NCI-H2081 (cell line): ENCODE measurements at places on chromosomes 6 and 20.

- no peak for DNase-seq
These were observed 278.8 kb upstream of the JARID2 start for GRCh38 chr6:14966906-14967711.

DNA sequence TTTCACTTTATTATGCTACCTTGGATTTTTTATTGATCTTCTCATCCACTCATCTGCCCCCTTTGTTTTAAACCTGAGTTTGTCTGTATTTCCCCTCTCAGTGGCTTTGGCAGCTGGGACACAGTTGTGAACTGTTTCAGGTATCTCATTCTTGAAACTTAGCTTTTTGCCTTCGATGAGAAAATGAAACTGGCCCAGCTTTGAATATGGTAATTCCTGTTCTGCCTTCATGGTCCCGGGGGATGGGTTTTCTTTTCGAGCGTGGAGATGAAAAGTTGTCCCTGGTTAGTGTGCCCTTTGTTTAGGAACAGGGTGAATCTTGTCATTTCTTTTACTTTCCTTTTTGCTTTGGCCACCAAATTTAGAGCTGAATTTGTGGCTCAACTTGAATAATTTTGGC is 25.6 kb downstream of the DHX35 start:
- DNase-seq = no peak

DNA sequence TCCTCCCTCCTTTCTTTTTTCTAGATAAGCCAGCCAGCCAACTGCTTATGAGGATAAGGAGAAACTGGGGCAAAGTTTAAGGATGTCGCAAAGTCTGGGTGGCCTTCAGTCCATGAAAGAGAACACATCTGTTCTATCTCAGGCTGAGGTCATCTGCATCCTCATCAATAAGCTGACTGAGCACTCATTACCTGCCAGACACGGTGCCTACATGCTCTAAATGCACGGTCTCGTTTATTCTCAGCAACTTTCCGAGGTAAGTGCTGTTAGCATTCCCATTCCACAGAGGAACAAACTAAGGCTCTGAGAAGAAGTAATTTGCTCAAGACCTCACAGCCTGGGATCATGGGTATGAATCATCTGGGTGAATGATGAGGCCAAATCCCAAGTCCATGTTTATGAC is 133.1 kb downstream of the BCAS1 start:
- DNase-seq = no peak

DNA sequence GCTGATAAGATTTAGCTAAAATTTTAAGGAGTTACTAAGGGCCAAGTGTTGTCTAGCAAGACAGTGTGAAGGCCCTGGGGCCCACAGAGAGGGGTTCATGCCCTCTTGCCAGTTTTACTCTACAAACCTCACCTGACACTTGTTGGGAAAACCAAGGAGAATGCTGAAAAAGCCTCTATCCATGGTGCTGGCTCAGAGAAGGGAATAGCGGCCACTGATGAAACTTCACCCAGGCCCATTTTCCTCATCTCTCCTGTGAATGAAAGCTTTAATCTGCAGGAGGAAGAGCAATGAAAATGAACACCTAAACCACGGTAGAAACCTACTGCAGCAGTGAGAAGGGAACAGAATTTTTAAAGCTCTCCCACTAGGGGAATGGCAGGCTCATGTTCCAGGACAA is 317.3 kb upstream of the CNR1 start:
- DNase-seq = no peak

- DNase-seq = no peak
These were observed 39.1 kb downstream of the KCNQ2 start for GRCh38 chr20:63433351-63433750.

DNA sequence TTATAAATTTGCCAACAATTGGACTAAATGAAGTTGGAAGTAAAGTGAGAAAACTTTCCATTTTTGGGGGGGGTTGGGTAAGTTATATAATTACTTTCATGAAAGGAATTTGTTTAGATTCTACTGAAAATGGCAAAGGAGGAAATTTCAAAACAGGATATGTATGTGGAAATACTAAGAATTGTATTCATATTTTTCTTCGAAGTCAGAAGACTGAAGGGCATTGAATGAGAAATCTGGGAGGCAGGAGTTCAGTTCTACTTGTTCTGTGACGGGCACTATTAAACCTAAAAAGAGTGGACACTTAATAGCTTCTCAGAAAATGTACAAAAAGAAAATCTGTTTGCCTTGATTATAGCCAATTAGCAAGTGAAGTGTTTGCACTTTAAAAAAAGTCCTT is 114.7 kb downstream of the PRIM2 start:
- no peak for DNase-seq

- DNase-seq = no peak
These were observed 715.8 kb downstream of the RNF144B start for GRCh38 chr6:19102936-19103335.

DNA sequence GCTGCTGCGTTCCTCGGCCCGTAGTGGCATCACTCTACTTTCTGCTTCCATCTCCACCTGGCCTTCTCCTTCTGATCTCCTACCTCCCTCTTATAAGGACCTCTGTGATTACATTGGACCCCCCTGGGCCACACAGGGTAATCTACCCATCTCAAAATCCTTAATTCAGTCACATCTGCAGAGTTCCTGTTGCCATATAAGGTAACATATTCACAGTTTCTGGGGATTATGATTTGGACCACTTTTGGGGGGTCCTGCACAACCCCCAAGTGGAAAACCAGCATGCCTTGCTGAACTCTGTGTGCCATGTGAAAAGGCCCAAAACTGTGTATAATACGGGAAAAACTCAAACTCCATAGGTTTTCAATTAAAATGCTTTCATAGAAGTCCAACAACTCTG is 51.1 kb downstream of the LY86 start:
- no peak for DNase-seq

DNA sequence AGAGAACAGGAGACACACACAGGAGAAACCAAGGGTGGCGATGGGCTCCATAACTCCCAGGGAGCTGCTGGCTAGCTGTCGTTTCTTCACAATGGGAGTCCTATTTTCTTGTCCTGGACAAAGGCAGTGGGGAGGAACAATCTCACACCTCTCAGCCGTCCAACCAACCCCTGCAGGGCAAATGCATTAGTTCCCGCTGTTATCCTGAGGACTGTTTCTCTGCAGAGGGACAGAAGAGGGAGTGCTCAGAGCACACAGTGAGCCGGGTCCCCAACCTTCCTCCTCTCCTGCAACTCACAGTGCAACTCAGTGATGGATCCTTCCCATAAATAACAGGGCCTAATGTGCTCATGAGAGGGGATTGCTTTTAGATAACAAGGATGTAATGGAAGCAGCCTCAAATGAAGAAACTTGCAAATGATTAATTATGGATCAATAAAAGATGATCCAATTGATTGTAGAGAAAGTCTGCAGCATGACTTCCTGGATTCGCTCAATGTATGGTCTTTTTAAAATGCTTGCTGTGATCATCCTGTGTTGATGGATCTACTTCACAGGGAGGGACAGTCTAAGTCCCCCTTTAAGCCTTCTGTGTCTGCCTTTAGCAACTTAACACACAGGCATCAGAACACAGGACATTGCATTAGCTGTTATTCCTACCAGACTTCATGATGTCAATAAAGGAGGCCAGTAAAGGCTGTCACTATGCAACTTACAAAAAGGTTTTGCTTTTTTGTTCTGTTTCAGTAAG is 453.4 kb upstream of the AGPAT4 start:
- no peak for DNase-seq

DNA sequence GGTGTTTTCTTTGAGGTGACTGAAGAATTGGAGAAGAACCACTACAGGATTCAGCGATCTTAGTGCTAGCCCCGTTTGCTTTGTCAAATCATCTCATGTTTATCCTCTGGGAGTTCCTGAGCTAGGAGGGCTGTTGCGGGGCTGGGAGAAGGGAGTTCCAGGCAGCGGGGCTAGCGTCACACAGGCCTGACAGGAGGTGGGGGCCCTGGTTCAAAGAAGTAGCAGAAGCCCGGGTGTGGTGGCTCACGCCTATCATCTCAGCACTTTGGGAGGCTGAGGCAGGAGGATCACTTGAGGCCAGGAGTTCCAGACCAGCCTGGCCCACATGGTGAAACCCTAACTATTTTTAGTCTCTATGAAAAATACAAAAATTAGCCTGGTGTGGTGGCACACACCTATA is 33.2 kb upstream of the SULF2 start:
- DNase-seq = no peak

DNA sequence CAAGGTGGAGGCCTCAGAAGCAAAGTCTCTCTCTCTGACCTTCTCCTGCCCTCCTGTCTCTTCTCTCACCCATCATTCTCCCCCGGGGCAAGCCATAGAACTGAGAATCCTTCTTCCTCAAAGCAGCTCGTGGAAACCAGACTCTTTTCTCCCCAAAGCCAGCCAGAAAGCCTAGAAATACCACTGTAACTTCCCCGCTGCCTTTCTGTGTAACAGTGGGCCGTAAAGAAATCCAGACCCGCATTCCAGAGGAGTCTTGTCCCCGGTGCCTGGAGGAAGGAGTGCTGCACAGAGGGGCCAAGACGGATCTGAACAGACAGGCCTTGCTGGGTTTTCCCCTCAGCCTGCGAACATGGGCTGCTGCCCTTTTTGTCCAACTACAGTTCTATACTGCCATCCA is 977 bp upstream of the SLC22A2 start:
- DNase-seq = no peak

DNA sequence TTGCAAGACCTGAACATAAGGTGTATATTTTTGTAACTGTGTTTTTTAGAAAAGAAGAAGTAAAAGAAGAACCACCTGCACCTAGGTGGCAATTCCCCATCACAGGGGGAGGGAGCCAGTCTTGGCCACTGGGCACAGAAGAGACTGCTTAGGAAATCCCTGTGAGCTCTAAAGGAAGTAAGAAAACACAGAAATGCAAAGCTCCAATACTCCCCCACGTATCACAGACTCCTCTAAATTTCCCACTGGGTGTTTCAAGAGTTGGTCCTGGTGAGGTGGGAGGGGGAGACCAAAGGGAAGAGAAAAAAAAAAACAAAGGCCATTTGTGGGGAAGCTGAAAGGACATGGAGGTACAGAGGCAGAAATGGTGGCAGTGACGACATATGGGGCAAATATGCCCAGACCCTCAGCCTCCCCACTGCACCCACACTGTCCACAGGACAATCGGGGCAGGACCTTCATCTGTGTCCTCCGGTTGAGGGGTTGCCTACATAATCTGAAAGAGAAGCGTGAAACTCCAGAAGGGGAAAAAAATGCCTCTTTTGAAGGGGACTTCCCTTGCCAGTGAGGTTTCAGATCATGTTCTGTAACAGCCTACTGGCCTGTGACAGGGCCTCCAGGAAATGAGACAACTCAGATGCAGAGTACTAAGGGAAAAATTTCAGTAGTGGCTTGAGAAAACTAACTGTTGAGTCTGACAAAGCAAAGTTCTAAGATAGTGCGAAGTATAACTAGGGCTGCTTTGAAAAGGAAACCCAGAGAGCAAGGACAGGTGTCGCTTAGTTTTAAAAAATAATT is 226.2 kb upstream of the MARCKS start:
- no peak for DNase-seq

- DNase-seq = no peak
These were observed 37.8 kb downstream of the MCUR1 start for GRCh38 chr6:13776602-13777001.

- DNase-seq = no peak
These were observed 42.4 kb downstream of the RNGTT start for GRCh38 chr6:88920774-88921733.

- DNase-seq = no peak
These were observed 9.1 kb upstream of the JAG1 start for GRCh38 chr20:10682939-10683338.

GRCh38 chr20:11394145-11394833 is 523.4 kb upstream of the BTBD3 start:
- no peak for DNase-seq

- no peak for DNase-seq
These were observed 19.3 kb downstream of the COL9A3 start for GRCh38 chr20:62835931-62836861.

- no peak for DNase-seq
These were observed 75.9 kb upstream of the SPACA1 start for GRCh38 chr6:87971605-87972262.

DNA sequence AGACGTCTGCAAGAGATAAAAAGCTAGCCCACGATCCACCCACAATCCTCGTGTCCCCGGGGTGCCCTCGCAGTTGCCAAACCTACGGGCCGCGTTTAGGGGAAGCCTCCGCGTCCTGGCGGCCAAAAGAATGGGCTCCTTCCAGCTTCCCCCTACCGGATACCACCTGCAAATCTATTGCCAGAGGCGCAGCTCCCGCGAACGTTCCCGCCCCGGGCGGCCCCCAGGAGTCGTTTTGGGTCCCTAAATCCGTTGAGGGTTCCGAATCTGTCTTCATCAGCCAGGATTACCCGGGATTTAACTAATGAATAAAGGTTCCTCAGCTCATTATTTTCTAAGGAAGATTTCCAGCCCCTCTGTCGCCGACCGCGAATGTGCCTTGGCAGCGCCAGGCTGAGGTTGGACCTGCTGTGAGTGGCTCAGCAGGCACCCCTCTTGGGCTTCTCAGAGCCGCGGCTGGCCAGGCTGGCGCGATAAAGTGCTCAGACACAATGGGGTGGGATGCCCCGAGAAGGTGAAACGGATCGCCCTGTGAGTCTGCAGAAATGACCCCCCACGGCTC is 2.8 kb upstream of the VSX1 start:
- no peak for DNase-seq

- DNase-seq = no peak
These were observed 359.2 kb upstream of the KHDRBS2 start for GRCh38 chr6:62645274-62645673.

GRCh38 chr6:36933102-36933501 is 21.4 kb upstream of the PI16 start:
- DNase-seq = no peak

GRCh38 chr6:97427648-97428047 is 144.6 kb upstream of the MMS22L start:
- DNase-seq = no peak

GRCh38 chr6:26472549-26473290 is 15.0 kb downstream of the BTN2A1 start:
- DNase-seq = no peak

GRCh38 chr20:41138475-41139226 is 1.3 kb downstream of the PLCG1 start:
- DNase-seq = no peak

GRCh38 chr20:24654425-24654824 is 185.0 kb downstream of the SYNDIG1 start:
- DNase-seq = no peak

GRCh38 chr6:118334634-118335033 is 213.5 kb upstream of the PLN start:
- DNase-seq = no peak
